Activated CD4-positive, CD25-positive, alpha-beta regulatory T cell treated with anti-CD3 and anti-CD28 coated beads, Interleukin-2, amount 50 U/mL, for 24 hours (primary cell): ENCODE measurements at places on chromosomes 3 and 15.

DNA sequence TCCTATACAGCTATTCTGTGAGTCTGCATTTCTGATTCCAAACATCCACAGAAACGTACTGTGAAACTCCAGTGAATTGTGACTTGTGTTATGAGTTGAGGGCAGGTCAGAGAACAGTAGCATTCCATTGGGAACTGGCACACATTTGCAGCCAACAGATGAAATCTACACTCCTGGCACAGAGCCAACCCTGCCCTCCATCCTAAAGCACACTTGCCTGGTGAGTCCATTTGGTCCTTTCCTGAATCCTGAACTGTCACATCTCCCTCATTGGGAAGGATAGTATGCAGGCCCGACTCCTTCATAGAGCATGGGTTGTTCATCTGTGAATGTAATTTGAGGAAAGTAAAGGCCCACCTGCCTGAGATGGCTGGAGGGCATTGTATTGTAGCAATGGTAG is 314.3 kb upstream of the RASGRP1 start:
- no peak for ATAC-seq

DNA sequence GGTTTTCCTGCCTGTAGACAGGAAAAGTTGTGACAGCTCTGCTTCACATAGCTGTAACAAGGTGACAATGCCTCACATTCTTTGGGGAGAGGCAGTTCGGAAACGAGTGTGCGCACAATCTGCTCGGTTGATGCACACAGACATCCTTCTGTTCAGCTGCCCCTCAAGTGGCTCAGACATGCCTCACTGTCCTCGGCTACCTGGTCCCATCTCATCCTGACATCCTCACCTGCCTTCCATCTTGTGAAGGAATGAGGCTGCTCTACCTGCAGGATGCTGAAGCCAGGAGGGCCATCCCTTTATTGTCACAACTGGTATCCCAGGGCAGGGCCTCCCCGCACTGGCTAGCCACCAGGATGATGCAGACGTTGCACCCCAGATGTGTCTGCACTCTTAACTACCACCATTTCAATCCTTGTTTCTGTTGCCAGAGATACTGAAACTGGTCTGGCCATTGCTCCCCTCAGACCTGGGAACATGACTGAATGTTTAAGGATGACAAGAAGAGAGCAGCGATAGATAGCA is 19.4 kb downstream of the SRPRB start:
- no peak for ATAC-seq

- no peak for ATAC-seq
Measured at GRCh38 chr15:92159481-92159880, 234.2 kb upstream of the ST8SIA2 start.

DNA sequence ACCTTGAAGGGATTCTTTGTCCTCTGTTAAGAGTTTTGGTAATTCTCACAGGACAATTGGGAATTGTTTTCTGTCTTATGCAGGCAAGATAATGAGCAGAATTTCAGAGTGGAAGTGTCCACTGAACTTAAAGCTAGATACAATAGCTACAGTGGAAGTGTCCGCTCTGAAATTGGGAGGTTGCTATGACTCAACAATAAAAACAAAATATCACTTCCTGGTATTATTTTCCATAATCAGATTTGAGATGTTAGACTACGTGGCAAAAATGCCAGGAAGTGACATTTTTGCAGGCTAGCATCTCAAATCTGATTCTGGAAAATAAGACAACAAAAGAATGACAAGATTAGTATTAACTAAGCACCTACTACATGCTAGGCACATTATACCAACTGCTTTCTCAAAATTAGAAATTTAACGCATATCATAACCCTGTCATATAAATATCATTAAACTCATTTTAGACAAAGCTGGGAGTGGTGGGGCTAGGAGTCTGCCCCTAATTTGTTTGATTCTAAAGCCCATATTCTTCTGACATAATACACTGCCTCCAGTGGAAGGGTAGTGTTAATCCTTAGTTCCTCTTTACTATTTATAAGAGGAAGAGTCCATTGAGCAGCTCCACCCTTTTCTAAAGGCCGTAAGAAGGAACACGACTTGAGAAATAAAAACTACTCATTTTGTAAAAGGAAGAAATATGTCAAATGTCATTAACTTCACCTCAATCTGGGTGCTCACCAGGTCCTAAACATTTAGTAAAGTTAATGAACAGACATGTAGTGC is 266.9 kb upstream of the STT3B start:
- no peak for ATAC-seq

DNA sequence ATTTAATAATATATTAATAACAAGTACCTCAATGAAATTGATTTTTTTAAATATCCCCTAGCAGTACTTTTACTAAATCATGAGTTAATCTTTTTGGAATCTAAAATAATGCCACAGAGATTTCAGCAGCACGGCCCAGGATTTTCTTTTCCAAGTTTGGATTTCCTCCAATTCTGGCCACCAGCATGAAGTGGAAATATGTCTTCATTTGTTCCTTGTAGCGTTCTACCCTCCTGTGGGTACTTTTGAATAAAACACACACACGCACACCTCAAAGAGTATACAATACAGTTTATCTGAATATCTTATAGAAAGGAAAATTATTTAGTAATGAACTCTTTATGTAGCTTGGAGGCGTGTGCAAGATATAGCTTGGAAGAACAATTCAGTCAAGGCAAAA is 125.1 kb upstream of the STT3B start:
- no peak for ATAC-seq

DNA sequence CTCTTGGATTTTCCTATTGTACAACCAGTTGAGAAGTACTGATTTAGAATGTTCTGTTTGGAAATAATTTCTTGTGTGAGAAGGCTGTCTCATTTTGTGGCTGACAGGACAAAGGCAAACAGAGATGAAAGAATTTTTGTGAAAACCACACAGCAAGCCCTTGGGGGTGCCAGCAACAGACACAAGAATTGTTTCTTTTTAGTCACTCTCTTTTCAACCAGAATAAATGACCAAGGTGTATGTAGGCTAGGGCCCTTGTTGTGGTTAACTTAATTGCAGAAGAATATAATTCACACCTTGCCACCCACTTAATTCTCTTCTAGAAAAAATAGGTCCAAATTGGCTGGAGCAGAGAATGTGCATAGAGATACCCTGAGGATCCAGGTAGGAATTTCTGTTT is 329.4 kb upstream of the TBC1D5 start:
- ATAC-seq: no peak

DNA sequence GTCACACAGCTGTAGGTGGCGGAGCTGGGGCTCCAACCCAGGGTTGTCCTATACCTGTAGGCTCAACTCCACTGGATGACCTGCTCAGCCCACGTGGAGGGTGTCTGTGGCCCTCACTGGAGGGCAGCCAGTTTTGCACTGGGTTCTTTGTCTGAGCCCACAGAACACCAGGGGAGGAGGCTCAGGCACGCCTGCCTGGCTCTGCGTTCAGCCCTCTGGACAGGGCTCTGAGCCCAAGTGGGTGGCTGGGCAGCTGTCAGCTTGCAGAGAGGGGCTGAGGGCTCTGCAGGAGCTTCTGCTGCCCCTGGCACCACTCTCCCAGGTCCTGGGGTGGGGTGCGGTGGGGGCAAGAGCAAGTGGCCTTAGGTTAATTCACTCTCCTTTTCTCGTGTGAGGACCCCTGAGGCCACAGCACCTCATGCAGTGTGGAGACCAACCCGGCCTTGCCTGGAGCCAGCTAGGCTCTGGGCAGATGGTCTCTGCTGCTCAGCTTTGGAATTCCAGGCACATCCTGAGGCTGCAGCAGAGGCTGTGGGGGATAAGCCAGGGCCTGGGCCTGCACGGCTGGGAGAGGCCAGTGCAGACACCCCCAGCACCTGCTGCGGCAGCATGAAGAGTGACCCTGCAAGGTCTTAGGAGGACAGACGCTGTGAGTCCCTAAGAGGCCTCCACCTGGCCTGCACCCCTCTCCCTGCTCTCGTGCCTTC is 23.5 kb downstream of the DUSP7 start:
- no peak for ATAC-seq

DNA sequence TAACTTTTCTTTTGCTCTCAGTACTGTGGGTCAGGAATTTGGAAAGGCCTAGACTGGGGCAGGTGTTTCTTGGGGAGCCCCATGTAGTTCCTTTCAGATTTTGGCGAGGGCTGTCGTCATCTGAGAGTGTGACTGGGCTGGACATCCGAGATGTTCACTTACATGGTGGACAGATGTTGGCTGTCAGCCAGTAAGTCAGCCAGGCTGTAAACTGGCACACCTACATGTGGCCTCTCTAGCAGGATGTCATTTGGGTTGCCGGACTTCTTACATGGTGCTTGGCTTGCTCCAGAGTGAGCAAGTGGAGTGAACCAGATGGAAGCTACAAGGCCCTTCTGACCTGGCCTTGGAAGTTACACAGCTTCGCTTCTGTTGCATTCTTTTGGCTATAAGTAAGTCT is 20.7 kb downstream of the TATDN2 start:
- no peak for ATAC-seq

GRCh38 chr3:25885544-25885943 is 95.7 kb downstream of the OXSM start:
- no peak for ATAC-seq

DNA sequence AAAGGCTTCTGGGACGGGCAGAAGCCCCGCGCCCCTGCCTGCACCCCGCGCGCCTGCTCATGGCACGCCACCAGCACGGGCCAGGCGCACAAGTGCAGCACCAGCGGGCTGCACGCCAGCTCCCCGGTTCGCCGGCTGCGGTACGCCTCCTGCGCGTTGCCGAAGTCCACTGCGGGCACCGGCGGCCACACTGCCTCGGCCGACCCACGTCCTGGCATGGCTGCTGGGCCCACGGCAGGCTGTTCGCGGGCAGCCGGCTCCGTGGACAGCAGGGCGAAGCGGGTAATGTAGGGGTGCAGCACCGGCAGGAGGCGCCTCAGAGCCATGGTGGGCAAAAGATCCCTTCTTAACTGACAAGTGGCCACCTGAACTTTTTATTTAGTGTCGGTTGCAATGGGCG is 34.8 kb downstream of the MCCC1 start:
- no peak for ATAC-seq

GRCh38 chr15:81052046-81052445 is 51.3 kb downstream of the TLNRD1 start:
- ATAC-seq: no peak

GRCh38 chr15:87619161-87619960 is 637.2 kb downstream of the NTRK3 start:
- peak; percentile 20 for ATAC-seq

DNA sequence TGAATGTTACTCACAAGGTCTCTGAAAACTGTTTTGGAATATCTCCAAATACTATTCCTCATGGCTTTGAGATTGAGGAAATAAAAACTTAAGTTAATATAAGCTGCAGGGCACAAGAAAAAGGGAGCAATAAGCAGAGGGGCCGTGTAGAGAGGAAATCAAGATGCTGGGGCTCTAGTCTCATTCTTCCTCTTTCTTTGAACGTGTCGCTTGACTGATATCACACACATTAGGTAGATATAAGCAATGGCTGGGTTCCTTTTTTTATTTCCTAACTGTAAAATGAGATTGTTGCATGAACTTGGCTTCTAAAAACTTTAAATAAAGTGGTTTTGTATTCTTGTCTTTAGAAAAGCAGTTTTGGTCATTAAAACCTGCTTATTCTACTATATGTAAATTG is 326.7 kb upstream of the ROPN1 start:
- ATAC-seq: no peak

- ATAC-seq: no peak
Measured at GRCh38 chr3:177683586-177683985, 486.3 kb upstream of the TBL1XR1 start.

DNA sequence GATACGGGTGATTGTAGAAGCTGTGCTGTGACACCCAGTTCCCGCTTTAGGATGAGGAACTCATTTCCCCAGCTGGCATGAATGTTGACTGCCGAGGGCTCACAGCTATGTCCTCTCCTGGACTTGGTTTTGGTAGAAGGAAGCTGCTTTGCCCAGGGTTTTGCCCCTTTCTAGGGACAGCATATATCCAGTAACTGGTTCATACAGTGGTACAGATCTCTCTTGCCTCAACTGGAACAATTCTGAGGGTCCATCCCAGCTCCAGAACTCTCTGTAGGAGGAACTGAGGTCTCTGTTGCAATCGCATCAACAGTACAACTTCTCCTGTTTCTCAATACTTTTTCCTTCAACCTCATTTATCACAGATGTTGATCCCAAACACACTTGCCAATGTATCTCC is 54.5 kb upstream of the FNDC3B start:
- ATAC-seq: no peak

DNA sequence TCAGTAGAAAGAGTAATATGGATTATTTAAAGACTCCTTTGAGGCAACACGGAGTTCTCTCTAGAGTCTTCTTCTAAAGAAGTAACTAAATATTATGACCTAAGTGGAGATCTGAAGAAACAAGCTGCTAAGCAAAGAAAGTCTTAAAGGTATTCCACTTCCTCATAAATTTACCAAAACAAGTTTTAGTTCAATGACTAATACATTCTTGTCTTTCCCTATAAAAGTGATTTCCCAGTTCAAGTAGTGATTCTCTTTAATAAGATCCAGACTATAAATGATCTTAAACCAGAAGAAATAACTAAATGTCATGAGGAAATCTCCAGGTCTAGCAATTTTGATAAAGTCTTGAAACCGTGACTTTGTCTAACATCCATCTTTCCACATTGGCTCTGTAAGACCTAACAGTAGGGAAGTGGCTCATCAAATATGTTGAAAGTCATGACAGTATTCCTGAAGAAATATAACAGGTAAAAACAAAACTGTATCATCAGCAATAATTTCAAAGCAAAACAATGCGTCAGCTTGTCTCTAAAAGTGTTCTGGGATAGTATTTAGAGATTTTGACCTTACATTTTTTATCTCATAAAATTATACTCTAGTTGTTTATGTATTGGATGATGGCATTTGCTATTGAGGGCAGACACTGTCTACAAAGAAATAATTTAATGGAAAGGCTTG is 51.8 kb upstream of the NEDD4 start:
- ATAC-seq: no peak

GRCh38 chr15:48374472-48374871 is 43.2 kb downstream of the DUT start:
- ATAC-seq: no peak
